ENCODE measurements at places on chromosomes 12 and 14. TPM values are rescaled to one million over a fixed set of nuclear protein-coding genes. Genes with fewer than 3 reads are reported as not detected.

Gene SERPINA5
- total RNA-seq = 3.8 TPM

Gene MYF6
- not detected for total RNA-seq

Gene ADAM21
- total RNA-seq = not detected

Gene ANKS1B
- total RNA-seq = 2.3 TPM

Gene GPRC5D
- not detected for total RNA-seq

Gene RHEBL1
- total RNA-seq = 0.23 TPM

Gene AP5M1
- total RNA-seq = 100 TPM

Gene BCL7A
- 5.7 TPM for total RNA-seq
